ENCODE measurements at places on chromosomes 12 and 14. TPM values are rescaled to one million over a fixed set of nuclear protein-coding genes. Genes with fewer than 3 reads are reported as not detected.

GRCh38 chr14:75066691-75067090 lies 2.8 kb upstream of the ZC2HC1C start:
- DNase-seq, result no peak

GRCh38 chr14:57482120-57482519 lies 11.5 kb downstream of the CCDC198 start:
- DNase-seq, result no peak

DNA sequence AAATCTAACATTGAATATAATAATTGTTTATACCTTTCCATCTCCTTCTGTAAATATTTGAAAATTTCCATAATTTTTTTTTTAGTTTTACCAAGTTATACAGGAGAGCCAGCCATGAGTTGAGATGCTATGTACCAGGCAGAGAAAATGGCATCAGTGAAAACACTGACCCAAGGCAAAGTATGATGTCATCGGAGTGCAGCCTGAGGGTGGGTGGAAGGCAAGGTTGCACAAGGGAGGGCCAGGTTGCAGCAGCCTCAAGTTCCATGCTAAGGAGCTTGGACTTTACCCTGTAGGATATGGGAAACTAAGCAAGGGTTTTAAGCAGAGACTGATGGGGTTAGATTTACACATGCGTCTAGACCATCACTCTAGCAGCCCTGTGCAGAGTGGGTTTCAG lies 441.1 kb downstream of the BCAT1 start:
- no peak for DNase-seq

DNA sequence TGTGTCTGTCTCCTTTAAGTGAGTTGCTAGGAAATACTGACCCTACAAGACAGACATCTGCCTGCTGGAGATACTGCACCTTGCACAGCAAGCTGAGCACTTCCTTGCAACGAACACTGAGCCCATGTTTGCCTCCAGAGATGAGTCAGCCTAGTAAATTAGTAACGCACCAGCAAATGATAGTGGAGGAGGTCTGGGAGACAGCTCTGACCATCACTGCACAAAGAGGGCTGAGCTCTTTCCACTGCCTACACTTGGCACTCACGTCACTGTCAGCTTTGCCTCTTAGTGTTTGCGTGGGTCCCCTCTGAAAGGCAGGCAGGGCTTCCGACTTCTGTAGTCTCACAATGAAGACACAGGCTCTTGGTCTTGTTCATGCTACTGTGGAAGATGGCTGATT lies 109.0 kb downstream of the APAF1 start:
- no peak for DNase-seq

- peak; percentile 32 for DNase-seq
Measured at GRCh38 chr12:93002293-93003054, 73.4 kb upstream of the EEA1 start.

DNA sequence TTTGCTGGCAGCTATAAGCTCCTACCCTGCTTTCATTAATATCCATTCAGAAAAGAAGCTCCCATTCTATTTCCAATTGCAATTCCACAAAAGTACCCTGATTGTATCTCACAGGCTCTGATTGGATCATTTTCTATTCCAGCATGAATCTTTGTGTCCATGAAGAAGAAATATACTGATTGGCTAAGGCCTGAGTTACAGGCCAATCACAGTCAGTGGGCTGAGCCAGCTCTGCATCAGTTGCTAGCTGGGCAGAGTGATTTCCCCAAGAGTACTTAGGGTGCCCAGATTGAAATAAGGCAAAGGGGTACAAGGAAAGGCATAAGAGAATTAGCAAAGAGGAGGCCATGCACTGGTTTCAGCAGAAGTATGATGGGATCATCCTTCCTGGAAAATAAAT lies 14.4 kb downstream of the ART4 start:
- peak; percentile 27 for DNase-seq

- no peak for DNase-seq
Measured at GRCh38 chr14:91264151-91265150, 19.9 kb upstream of the GPR68 start.

- peak; percentile 85 for DNase-seq
Measured at GRCh38 chr12:45284096-45284901, 68.4 kb downstream of the ANO6 start.

GRCh38 chr12:26123482-26123980 lies 1.3 kb downstream of the BHLHE41 start:
- peak; percentile 39 for DNase-seq

DNA sequence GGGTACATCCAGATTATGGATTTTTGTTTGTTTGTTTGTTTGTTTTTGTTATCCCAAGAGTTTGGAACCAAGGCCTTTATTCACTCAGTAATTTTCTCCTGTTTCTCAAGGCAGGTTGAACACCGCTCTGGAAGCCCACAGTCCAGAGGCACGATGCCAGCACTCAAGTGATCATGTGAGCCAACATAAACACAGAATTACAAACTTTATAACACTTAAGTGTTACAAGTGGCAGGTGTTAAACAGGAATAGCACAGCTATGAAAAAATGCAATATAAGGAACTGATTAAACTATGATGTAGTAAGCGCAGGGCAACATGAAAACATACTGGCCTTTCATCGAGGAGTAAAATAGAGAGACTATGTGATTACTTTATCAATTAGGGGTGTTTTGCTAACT lies 1885.8 kb upstream of the SEL1L start:
- DNase-seq, result no peak

DNA sequence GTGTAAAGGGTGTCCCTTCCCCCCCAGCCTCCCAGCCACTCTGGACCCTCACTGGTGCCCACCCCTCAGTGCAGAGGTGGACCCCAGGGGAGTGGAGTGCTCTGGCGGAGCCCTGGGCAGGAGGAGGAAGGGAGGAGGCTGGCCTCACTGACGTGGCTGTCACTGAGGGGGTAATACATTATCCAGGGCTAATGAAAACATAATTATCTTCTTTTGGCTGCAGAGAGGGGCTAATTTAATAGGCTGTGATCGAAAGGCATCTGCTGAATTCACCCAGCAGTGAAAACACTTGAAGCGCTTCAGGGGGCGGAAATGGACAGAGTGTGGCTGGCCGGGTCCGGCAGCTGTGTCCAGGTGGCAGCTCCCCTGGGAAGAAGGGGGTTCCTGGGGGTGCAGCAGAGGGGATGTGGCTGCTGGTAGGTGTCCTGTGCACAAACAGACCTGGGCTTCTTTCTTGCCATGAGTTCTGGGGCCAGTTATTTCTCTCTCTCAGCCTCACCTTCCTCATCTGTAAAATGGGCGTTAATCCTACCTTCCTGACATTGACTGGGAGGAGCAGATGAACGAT lies 3.7 kb upstream of the NOS1 start:
- no peak for DNase-seq

DNA sequence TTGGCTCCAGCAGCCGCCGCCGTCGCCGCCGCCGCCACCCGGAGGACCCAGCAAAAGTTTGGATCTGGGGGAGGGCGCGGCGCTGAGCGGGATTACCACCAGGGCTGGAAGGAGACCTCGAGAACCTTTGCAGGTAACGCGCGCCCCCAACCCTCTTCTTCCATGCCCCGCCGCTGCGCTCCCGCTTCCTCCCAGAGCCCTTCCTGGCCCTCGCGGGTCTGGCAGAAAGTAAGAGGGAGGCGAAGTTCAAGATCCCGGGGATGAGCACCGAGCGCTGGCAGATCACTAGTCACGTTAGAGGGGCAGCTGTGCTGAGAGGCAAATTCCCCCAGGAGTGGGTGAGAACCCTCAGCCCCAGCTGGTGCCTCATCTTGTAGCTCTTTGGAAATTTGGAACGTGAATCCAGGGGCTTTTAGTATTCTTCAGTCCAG lies 3.9 kb downstream of the FLRT2 start:
- DNase-seq, result peak; percentile 36

DNA sequence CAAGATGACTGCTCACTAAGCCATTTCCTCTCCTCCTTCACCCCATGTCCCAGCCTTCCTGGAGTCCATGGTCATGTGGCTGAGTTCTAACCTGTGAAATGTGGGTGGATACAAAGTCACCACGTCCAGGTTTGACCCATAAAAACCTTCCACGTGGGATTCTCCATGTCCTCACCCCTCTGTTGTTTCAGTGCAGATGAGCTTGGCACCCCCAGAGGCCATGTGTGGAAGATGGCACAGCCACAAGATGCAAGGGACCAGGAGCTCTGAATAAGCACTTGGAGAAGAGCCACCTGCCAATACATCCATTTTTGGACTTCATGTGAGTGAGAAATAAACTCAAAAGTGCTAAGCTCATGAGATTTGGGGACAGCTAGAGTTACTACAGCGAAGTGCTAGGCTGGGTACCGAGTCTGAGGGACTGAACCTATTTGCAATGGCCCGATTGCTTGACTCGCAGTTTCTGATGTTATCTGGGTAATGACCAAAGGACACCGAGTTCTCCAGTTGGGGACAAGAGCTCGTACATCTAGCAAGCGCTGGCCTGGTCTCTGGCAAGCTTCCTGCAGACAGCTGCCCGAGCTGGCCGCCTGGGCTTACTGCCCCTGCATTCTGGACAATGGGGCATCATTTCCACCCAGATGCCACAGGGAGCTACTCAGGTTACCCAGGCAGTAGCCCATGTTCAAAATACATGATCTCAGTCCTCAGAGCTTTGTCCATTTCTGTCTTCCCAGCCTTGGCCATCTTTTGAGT lies 7.7 kb upstream of the SLC24A4 start:
- no peak for DNase-seq

DNA sequence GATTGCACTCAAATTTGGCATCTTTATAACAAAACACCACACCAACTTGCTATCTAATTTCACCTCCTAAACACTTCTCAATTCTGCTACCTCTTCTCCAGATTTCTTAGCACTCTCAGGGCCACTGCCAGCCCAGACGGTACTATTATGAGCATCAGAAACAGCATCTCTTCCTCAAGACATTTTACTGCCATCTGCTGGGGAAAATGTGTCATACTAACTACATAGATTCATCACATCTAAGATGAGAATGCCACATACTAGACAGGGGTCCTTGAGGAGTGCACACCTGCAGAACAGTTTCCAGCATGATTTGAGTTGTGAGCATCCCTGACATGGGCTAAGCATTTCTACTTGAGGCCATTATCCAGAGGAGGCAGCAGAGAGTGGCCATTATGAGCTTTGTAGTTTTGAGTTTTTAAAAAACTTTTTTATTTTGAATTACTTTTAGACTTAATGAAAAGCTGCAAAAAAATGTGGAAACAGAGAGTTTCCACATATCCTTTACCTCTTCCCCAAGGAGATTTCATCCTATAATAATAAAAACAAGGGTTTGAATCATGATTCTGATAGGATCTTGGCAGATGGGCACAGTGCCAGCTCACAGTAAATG lies 15.1 kb upstream of the GRIP1 start:
- DNase-seq, result peak; percentile 66

GRCh38 chr12:22821985-22822384 lies 197.0 kb downstream of the ETNK1 start:
- DNase-seq, result peak; percentile 10

DNA sequence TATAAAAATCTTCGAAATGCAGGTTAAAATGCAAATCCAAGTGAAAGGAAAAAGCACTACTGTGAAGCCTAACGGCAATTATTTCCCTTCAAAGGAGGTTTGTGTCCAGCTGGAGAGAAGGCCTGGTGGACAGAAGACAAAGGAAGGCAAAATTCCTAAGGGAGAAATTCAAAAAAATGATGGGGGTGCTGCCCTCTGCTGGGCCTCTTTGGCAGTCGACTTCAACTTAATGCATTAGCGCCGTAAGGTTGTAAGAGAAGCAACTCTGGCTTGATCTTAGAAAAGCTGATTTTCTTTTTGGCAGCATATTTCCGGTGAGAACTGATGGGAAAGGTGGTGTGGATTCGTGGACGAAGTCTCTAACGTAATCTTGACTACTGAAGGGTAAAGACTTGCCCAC lies 34.3 kb upstream of the CHFR start:
- DNase-seq, result no peak

DNA sequence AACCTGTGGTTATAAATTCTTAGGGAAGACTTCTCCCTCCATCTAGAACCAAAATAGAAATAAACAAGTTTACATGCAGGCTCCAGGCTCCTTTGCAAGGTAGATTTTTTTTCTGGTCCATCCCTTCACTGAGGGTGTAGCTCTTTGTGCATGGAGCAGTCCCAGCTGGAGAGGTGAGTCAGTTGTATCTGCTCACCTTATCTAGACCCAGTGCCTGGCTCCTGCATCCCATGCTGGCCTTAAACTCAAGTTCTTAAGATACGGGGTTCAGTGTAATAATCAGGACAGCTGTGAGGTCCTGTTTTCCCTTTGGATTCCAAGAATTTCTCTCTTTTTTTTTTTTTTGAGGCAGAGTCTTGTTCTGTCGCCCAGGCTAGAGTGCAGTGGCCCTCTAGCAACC lies 14.8 kb downstream of the ATP6V0A2 start:
- DNase-seq, result no peak

DNA sequence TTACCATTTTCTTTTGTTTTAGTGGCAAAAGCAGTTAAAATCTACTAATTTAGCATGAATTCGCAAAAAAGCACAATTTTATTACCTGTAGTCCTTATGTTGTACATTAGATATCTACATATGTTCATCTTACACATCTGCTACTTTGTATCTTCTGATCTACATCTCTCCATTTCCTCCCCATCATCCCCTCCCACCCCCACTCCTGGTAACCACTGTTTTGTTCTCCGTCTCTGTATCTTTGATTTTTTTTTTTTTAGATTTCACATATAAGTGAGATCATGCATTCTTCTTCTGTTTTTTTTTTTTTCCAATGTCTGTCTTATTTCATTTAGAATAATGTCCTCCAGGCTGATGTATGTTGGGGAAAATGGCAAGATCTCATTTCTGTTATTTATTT lies 922.7 kb downstream of the VRK1 start:
- DNase-seq, result no peak

GRCh38 chr12:47741340-47741703 lies 16.0 kb upstream of the ENDOU start:
- no peak for DNase-seq

DNA sequence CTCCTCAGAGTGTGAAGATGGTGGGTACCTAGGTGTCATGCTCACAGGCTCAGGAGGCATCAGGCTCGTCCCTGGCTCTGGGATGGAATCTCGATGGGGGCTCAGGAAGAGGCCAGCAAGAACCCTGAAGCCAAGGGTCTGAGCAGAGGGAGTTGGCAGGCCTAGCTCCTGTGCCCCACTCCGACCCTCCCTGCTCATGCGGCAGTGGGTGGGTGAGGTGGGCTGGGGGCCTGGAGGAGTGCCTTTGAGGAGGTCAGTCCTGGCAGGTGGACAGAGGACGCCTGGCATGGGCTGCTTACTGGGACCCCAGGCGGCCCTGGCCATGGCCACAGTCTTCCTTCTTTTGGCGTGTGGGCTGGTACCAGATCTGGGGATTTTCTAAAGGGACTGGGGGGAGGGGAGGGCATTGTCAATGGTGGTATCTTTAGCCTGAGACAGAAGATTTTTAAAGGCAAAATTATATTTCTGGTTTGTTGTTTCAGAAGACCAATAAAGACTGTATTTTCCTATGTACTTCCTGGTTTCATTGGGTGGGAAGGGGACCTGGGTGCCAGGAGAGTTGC lies 16.0 kb downstream of the LRTM2 start:
- no peak for DNase-seq

GRCh38 chr14:73468828-73469375 lies 10.6 kb upstream of the NUMB start:
- no peak for DNase-seq

GRCh38 chr14:58562141-58562540 lies 75.6 kb upstream of the DACT1 start:
- DNase-seq, result no peak

SIX1 gene
- under 0.01 TPM for total RNA-seq

LALBA gene
- total RNA-seq, result not detected

P2RX4 gene
- total RNA-seq, result 15.1 TPM

CCDC197 gene
- not detected for total RNA-seq

LUM gene
- 603 TPM for total RNA-seq

SALL2 gene
- total RNA-seq, result 3.9 TPM

NR4A1 gene
- 2.2 TPM for total RNA-seq

OTOGL gene
- under 0.01 TPM for total RNA-seq

CBX5 gene
- total RNA-seq, result 68.7 TPM
